RPMI8226 (cell line): ENCODE measurements at places on chromosomes 3 and 15.

GRCh38 chr3:39808467-39809180, 785 bp upstream of the MYRIP start:
- DNase-seq: no peak

GRCh38 chr15:77992356-77993222, 84.9 kb downstream of the TBC1D2B start:
- DNase-seq: no peak

- no peak for DNase-seq
Observed at GRCh38 chr3:132596816-132597433, at the start of gene ACKR4. Gene ACKR4 (plus strand): TSS chr3:132597270. CDS start chr3:132600398, 3,128 bp downstream.

DNA sequence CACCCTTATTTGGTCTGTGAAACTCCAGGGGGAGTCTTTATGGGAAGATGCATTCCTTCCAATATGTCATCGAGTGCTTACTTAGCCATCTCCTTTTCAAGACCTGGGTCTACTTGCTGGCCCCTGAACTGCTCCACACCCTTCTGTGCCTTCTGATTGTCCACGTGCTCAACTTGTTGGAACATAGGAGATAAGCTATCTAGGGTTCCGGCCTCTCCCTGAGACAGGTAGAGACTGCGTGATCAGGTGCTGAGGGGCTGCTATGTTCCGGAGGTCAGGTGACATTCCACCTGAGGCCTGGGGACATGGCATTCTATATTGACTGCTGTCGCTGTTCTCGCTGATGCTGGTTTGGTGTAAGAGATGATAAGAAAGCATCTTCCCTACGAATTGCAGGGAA, 65.6 kb downstream of the ATP1B3 start:
- DNase-seq: no peak

- DNase-seq: no peak
Observed at GRCh38 chr3:143166376-143166775, 46.8 kb downstream of the CHST2 start.

DNA sequence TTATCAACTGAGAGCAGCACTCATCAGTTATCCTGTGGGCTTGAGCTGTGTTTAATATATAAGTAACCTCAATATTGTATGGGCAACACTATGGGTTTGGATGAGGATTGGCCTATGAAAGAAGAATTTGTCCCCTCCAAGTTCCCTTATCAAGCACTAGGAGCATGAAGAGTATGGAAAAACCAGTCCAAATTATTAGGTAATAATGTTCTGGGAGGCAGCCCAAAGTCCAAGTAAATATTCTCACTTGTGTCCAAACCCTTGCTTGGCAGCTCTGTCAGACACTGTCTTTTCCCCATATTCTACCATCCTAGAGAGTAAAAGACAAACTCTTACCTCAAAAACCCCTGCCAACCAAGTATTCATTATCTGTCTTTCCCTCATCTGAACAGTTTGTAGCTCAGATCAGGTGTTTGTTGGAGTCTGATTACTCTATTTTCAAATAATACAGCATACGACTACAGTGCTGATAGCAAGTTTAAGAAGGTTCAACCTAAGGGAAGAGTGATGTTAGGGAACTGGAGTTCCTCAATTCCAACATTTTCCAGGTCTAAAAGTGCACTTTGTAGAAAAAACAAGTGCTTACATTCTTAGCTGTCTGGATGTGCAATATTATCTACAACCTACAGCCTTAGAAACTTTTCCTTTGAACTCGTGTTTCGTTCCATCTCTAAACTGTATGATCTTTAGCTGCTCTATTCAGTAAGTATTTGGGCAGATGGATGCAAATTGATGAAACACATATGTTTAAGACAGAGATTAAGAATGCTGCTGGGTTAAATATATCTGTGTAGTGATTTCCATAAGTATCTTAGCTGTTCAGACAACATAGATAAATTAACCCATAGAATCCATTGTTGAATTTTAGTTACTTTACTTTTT, 89.7 kb upstream of the PHLDB2 start:
- DNase-seq: no peak

GRCh38 chr3:196966526-196967401, 1.9 kb downstream of the PIGZ start:
- DNase-seq: no peak

DNA sequence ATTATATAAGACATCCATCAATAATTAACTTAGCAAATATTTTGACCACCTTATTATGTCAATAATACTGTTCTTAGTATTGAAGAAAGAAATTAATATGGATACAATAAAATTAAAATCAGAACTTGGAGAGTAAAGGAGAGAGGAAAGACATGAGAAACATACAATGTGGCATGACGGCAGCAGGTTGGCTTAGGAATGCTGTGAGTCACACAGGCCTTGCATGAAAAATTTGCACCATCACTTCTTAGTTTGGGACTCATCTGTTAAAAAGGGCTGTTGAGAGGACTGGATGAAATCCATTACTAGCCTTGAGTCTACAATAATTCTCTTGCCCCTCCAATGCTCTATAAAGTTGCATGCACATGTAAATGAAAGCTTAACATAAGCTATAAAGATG, 880.8 kb downstream of the ROBO1 start:
- DNase-seq: no peak

- DNase-seq: no peak
Observed at GRCh38 chr15:90018216-90018831, 17.2 kb downstream of the ZNF710 start.

DNA sequence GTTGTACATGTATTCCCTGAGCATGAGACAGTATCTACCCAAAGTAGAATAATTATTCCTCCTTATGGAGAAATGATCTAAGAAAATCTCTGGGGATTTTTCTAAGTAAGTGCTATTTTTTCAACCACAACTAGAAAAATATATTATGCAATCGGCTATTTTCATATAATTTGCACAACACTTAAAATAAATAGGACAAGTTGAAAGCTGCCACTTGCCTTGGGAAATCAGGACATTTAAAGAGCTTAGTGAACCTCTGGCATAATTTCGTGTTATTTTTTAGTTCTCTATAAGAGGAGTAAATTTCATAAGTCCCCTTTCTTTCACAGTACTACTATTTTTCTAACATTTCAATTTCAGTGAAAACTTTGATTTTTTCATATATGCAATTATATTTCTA, 672.1 kb downstream of the OTOL1 start:
- no peak for DNase-seq

DNA sequence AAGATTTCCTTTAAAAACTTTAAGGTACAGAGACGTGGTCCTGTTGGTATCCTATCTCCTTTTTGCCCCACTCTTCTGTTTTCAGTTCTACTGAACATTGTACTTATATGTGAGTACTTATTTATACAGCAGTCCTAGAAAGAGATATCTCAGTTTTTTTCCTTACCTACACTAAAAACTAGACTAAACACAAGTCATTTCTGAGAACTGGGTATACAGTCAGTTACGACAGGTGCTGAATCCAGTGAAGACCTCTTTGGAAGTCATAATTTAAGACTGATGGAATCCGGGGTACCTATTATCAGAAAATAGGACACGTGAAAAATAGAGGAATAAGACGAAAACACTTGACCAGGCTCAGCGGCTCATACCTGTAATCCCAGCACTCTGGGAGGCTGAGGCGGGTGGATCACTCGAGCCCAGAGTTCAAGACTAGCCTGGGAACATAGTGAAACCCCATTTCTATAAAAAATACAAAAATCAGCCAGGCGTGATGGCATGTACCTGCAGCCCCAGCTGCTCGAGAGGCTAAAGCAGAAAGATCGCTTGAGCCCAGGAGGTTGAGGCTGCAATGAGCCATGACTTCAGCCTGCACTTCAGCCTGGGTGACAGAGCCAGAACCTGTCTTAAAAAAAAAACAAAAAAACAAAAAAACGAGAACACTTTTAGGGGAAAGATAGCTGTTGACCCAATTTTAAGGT, 76.3 kb downstream of the KLHL25 start:
- no peak for DNase-seq

- no peak for DNase-seq
Observed at GRCh38 chr3:131610174-131610573, 107.4 kb upstream of the MRPL3 start.

DNA sequence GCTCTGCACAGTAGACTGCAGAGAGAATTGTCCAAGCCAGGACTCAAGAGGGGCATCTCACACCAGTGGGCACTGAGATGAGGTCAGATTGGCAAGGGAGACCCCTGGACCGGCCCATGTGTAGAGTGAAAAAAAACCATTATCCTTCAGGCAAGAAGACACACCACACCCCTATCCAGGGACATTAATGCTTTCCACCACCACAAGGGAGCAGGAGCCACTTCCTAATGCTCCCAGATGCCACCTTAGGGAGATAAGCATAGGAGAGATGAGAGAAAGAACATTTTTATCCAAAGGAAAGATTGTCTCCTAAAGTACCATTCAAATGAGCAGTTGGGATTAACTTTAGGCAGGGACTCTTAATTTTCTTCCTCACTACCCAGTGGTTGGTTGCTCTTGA, 109.6 kb upstream of the PTX3 start:
- no peak for DNase-seq

GRCh38 chr3:24481193-24481592, 13.5 kb downstream of the THRB start:
- no peak for DNase-seq

- DNase-seq: peak; percentile 96
Observed at GRCh38 chr3:152281133-152281713, 12.5 kb downstream of the MBNL1 start.

GRCh38 chr15:54097019-54097418, 118.8 kb downstream of the UNC13C start:
- DNase-seq: no peak

- no peak for DNase-seq
Observed at GRCh38 chr3:124829178-124829818, 57.9 kb downstream of the ITGB5 start.

DNA sequence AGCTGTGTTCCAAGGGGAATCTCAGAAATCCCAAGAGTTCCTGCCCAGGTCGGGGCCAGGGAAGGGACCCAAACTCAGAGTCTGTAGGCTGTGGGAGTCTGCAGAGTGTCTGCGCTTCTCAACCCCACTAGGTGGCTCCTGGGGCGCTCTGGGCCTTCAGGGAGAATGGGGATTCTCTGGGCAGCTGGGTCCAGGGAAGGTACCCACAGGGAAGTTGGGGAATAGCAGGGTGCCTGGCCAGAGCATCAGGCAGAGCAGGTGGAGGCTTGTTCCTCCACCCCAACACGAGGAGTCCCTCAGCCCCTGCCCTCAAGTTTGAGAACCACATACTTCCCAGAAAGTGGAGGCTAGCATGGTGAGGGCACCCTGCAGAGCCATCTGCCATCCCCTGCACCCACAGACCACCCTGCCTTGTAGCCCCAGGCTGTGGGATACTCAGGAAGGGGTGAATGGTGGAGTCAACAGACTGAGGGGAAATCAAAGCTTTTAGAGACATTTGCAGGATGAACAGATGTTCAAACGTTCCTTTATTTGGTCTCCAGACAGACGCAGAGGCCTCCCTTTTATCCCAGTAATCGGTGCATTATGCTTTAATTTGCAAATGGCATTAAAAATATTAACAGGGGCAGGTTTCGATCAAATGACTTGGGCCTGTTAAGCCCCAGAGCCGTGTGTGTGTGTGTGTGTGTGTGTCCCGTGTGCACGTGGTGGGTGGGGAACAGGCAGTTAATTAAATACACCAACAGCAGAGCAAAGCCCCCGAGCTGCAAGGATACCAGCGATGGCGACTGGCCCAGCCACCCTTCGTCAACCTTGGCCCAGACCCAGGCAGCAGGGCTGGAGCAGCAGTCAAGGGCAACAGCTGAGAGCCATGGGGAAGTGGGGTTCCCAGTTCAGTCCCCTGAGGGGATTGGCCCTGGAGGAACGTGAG, 57.7 kb downstream of the DNAJB8 start:
- no peak for DNase-seq

DNA sequence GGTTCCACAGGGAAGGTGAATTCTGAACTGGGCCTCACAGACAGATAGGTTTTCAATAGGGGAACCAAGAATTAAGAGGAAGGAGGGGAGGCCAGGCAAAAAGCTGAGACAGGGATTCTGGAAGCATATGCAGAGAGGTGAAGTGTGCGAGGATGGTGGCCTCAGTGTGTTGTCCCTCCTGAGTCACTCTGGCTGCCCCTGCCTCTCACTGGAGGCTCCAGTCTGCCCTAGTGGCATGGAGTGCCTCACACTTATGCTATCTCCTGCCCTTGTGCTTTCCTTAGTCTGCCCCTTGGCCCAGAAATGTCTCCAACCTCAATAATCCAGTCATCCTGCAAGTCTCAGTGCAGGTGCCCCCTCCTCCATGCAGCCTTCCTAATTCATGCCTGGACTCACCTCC, 32.2 kb upstream of the RBP1 start:
- no peak for DNase-seq
